ENCODE measurements at places on chromosomes 1 and 21.
A peak's percentile ranks its signal among the peaks of the same experiment; 100 is the strongest.

- DNase-seq: no peak
Measured at GRCh38 chr1:69688193-69688592, 120.5 kb downstream of the LRRC7 start.

DNA sequence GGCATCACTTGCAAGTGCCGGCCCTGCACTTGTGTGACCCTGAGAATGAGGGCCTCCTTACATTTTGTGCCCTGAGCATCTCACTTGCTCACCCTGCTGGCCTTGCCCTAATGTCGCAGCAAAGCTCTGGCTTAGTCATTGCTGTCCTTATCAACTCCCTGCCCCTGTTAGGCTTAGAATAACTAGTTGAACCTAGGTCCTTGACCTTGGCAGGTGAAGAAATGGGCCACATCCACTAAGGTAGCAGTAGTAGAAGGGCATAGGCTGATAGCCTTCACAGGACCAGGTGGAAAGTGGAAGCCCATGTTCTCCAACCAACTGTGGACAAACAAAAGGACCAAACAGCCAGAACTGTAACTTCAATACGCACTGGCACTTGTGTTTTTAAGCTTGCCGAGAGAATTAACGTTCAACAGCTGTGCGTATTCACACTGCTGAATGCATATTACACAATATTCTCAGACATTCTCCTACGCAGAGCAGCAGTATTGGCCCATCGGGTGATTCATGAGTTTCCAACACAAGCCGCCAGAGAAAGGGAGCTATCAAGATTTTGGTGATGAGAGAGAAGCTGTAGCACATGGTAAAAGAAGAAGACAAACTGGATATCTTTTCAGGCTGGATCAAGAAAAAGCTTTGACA lies 27.7 kb upstream of the PTGFRN start:
- no peak for DNase-seq

GRCh38 chr1:155126556-155127104 lies 1.0 kb upstream of the EFNA1 start:
- peak; percentile 17 for DNase-seq

DNA sequence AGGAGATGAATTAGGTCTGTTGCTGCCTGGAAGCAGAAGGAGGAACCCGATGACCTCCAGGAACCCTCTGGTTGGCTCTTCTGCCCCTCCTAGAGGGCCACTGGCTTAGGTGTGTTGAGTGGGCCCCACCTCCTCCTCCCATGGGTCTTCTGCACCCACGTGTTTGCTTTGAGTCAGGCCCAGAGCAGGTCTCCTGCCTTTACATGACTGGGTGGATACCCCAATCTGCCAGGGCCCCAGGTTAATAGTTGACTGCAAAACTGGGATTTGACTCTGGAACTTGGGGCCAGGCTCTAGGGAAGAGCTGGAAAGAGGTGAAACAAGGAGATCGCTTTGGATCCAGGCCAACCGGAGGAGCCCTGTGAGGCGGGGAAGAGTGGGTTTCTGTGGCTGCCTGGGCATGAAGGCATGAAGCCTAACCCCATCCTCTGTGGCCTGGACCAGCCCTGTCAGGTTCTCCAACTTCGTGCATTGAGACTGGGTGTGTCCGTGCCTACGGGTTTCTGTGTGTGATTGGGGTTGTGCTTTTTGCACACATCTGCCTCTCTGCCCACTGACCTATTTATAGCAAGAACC lies 7.8 kb upstream of the LAD1 start:
- DNase-seq: no peak

GRCh38 chr21:43786300-43786806 lies 3.0 kb upstream of the RRP1 start:
- no peak for DNase-seq

DNA sequence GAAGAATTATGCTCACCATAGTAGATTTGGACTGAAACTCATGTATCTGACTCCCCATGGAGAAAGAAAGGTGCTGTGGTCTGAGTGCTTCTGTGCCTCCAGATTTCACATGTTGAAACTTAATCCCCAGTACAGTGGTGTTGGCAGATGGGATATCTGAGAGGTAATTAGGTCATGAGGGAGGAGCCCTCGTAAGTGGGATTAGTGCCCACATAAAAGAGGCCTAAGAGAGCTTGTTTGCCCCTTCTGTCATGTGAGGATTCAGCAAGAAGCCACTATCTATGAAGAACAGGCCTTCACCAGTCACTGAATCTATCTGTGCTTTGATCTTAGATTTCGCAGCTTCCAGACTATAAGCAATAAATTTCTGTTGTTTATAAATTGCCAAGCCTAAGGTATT lies 150.1 kb downstream of the PLPP3 start:
- no peak for DNase-seq

DNA sequence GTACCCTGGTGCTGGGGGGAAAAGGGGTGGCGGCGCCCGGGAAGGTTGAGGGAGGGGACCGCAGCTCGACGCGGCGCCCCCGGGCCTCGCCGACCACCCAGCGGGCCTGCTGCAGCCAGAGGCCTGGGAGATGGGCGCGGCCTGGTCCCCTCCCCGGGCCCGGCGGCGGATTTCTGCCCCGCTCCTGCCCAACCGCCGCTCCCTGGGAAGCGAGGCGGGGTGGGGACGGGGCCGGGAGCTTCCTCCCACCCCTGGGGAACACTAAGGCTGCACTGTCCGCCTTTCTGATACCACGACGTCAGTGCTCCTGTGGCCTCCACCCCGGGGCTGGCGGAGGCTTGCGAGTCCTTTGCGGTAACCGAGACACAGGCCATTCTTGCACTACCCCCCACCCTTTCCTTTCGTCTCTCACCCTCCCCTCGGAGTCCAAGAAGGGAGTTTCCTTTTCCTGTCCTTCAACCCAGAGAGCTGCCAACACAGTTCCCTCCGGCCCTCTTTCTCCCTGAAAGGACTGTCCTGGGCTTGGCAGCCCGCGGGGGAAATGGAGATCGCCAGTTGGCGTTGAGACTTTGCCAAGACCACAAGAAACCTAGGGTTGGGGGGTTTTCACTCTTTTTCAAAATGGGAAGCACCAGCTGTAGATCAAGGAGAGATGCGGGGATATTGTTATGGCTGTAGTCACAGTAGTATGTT lies 742 bp downstream of the SH3GLB1 start:
- peak; percentile 26 for DNase-seq

GRCh38 chr1:21012937-21013336 lies 163.8 kb downstream of the EIF4G3 start:
- DNase-seq: no peak

GRCh38 chr21:20522611-20523010 lies 475.6 kb upstream of the NCAM2 start:
- no peak for DNase-seq

DNA sequence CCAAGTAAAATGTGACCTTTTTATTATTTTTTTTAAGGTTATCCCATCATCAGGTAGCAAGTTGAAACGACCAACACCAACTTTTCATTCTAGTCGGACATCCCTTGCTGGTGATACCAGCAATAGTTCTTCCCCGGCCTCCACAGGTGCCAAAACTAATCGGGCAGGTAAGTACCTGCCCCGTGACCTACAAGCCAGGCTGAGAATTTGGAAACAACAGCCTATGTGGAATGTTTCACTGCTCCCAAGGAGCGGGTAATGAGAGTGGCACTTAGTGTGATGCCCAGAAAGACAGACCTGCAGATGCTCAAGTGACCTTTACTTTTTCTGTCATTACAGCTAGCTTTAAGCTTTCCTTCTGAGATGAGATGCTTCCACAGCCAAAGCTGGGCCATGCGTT lies 6.9 kb upstream of the BMP8A start:
- no peak for DNase-seq

DNA sequence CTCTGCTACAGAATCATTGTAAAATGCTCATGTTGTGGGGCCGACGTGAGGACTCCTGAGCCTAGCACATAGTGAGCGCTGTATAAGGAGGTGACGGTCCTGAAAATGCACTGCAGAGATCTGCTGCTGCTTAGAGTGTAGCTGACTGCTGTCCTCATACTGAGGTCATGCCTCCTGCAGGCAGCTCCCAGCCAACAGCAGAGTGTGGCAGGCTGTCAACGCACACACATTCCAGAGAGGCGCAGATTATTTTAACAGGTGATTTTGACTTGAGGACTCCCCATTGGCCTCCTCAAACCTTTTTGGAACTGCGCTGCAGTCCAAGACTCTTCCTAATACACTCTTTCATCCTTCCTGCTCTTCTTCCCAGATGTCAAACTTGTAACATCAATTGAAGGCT lies 119.8 kb upstream of the KCNJ6 start:
- no peak for DNase-seq

DNA sequence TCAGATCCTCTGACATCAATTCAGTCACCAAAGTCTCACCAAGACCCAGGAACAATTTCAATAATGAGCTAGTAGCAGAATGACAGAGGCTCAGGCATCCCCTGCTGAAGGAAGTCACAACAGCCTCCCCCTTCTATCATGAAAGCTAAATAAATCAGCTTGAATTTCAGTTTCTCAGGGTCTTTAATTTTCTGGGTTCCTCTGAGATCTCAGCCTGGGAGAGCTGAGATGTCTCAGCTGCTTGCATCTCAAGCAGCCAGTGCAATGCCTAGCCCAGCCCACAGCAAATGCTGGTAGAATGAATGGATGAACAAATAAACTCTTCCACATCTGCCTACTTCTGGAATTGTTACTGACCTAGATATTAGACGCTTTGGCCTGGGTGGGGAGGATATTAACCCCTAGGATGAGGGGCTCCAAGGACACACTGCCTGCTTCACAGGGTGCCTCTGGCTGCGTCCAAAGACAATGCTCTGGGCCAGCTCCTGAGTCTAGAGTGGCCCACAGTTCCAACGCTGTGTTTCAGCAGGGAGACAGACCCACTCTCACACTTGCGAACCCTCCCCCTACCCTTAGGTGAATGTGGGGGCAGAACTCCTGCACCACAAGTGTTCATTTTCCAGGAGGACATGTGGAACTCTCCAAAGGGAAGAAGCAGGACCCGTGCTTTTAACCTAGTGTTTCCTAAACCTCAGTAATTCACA lies 11.2 kb upstream of the LORICRIN start:
- DNase-seq: no peak

DNA sequence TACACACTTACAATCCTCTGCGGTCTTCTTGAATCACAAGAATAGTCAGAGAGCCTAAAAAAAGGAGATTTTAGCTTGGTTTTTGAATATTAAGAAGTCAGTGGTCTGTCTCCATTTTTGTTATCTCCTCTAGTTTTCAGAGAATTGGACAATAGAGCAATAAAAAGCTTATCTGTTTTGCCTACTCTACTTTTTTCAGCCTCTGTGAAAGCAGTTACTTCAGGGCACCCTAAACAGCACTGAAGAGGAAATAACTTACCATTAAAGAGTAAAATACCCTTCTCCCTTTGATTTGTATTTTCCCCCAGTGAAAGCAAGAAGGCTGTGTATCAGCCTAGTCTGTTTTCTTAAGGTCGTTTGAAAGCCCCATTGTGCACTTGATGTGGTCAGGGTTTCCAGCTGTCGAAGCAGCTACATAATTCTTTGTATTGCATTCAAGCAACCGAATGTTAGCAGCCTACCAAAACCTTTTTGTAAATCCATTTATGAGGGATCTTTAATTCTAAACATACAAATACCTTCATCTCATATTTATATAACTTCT lies 1.0 kb downstream of the NTMT2 start:
- no peak for DNase-seq

GRCh38 chr21:45087022-45087823 lies 12.8 kb downstream of the ADARB1 start:
- no peak for DNase-seq

- peak; percentile 78 for DNase-seq
Measured at GRCh38 chr1:19582318-19582717, 61.8 kb upstream of the NBL1 start.

Data from stimulated activated CD4-positive, alpha-beta T cell treated with anti-CD3 and anti-CD28 coated beads, Interleukin-12 subunit alpha, Interleukin-12 subunit beta, amount 100 ng/mL, for 4 hours (primary cell).